ENCODE measurements at places on chromosomes 2 and 18. TPM values are rescaled to one million over a fixed set of nuclear protein-coding genes. Genes with fewer than 3 reads are reported as not detected.

The IGFBP5 gene
- 169 TPM for total RNA-seq

- DNase-seq: peak; percentile 60
These were observed 95.1 kb downstream of the SMAD7 start for GRCh38 chr18:48855422-48856377.

The TRIM43 gene
- not detected for total RNA-seq

DNA sequence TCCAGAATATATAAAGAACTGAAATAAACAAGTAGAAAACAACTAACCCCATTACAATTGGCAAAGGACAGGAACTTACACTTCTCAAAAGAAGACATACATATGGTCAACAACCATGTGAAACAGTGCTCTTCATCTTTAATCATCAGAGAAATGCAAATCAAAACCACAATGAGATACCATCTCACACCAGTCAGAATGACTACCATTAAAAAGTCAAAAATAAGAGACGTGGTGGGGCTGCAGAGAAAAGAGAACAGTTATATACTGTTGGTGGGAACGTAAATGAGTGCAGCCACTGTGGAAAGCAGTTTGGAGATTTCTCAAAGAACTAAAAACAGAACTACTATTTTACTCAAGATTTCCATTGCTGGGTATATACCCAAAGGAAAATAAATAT, 1696.3 kb upstream of the TMEFF2 start:
- DNase-seq: no peak

DNA sequence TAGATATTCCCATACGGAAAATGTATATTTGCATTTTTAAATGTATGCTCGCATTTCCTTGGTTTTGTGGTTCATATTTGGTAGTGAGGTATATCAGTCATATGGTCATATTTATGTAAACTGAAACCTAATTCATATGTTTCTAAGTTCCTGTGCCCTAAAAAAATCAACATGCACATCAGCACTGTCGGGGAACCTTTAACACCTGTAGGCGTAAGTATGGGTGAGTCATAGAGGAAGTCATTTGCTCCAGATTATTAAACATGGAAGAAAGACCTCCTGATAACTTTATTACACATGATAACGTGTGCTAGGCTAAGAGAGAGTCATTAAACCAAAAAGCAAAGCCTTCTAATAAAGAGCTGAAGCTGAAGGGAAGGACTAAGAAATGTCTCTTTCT, 437.7 kb downstream of the NRXN1 start:
- no peak for DNase-seq

The PLEKHM3 gene
- total RNA-seq: 24.5 TPM

The CABLES1 gene
- 39.5 TPM for total RNA-seq

The DSG3 gene
- total RNA-seq: 0.12 TPM
